ENCODE measurements at places on chromosomes 13 and 19.

DNA sequence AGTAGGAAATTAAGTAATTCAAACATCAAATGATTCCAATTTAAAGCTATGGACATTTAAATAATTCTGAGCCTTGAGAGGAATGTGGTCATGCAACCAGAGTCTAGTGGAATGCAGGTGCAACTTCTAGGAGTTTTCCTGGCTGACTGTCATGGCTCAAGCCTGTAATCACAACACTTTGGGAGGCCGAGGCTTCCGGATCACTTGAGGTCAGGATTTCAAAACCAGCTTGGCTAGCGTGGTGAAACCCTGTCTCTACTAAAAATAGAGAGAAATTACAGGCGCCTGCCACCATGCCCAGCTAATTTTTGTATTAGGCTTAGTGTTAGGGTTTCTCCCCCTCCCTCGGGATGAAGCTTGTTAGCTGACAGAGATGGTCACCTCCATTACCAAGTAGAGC is 6.4 kb downstream of the ZNF808 start:
- DNase-seq: no peak

GRCh38 chr13:48568370-48569103 is 35.7 kb upstream of the RCBTB2 start:
- no peak for DNase-seq

DNA sequence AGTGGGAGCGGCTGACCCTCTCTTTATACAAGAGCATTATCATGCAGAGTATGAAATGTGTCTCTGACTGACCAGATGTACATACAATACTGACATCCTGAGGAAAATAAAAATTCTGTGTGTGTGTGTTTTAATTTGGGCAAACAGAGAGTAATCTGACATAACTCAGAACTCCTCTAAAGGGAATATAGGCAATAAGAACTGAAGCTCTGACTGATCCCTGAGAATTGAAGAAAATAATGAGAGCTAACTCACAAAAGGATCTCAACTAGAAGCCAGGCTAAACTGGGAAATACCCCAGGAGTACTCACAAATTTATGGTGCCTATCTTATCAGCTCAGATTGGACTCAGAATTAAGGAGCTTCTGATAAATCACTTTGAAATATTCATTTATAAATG is 539.9 kb downstream of the OLFM4 start:
- DNase-seq: no peak

- peak; percentile 78 for DNase-seq
These were observed 1.9 kb upstream of the HNRNPL start for GRCh38 chr19:38851622-38852230.

- DNase-seq: no peak
These were observed 850 bp downstream of the MTMR6 start for GRCh38 chr13:25286308-25286968.
